ENCODE measurements at places on chromosomes 16 and 17.

DNA sequence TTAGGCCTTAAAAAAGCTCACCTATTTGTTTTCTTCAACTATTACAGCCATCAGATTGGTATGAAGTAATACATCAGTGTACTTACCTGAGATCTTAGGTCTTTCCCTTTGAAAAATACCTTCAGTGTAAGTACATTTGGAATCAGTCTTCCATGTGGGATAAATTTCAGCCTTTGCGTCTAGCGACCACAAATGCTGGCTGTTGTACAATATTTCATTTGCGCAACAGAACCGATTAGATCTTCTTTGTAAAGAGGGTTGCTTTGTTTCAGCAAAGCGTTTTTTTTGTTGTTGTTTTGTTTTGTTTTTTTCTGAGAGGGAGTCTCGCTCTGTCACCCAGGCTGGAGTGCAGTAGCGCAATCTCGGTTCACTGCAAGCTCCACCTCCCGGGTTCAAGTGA lies 394.0 kb downstream of the CPPED1 start:
- DNase-seq, result no peak

- peak; percentile 82 for DNase-seq
These were observed 1.3 kb downstream of the C17orf58 start for GRCh38 chr17:67994817-67995569.

- no peak for DNase-seq
These were observed 2.0 kb upstream of the ORAI3 start for GRCh38 chr16:30946671-30947540.

- no peak for DNase-seq
These were observed 2.9 kb upstream of the MT1M start for GRCh38 chr16:56629531-56629930.

DNA sequence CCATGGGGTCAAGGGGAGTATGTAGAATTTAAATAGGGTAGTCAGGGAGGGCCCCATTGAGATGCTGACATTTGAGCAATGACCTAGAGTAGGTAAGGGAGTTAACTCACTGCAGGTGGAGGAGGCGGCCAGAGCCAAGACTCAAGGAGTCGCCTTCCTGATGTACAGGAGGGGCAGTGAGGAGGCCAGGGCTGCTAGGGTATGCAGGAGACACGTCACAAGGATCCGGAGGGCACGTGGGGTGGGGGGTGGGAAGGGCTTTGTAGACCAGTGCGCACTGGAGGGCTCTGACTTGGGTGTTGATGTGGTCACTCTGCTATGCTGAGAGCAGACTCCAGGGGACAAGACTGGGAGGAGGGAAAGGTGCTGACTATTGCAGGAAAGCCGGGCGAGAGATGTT lies 37.5 kb downstream of the SPECC1 start:
- no peak for DNase-seq

- DNase-seq, result no peak
These were observed 410.0 kb downstream of the MAF start for GRCh38 chr16:79190542-79190941.

DNA sequence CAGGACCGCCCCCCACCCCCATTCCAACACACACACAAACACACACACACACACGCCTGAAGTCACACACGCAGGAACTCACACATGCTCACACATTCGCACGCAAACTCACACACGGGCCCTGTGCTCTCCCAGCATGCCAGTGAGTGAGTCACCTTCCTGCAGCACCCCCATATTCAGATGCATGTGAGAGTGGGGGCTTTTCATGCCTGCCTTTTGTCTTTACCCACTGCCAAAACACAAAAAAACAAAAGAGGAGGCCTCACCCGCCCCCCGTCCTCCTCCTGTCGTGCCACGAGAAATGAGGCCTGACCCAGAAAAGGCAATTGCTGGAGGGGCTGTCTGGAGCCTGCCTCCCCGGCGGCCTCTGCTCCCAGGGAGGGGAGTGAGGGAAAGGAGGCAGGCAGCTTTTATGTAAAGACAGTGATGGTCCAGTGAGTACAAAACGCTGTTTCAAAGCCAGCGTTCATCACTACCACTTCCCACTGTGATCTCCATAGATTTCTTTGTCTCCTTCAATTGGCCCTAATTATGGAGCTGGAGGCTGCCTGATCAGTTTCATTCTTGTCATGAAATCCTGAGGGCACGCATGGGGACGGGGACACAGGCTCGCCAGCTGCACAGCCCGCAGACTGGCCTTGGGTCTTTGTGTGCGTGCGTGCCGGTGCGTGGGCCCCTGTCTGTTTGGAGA lies 29.5 kb upstream of the GSE1 start:
- DNase-seq, result no peak

GRCh38 chr17:78684026-78684425 lies 98.0 kb downstream of the CYTH1 start:
- DNase-seq, result no peak

DNA sequence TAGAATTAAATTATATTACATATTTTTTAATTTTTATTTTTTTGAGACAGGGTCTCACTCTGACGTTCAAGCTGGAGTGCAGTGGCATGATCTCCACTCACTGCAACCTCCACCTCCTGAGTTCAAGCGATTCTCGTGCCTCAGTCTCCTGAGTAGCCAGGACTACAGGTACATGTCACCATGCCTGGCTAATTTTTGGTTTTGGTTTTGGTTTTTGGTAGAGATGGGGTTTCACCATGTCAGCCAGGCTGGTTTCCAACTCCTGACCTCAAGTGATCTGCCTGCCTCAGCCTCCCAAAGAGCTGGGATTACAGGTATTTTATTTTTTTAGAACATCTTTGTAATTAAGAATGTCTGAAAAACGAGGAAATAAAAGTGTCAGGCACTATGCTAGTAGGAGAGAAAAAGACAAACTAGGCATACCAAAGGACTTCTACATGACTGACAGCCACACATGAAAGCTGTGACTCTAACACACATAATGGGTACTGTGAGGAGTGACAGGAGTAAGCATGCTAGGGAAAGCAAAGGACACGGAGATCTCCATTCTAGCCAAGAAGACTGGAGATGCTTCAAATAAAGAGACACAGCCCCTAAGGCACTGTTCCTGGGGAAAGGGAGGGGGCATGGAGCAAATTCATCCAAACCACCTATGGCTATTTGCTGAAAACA lies 7.3 kb downstream of the GNA13 start:
- DNase-seq, result no peak

- peak; percentile 61 for DNase-seq
These were observed 17.5 kb upstream of the TFAP4 start for GRCh38 chr16:4290236-4290830.

GRCh38 chr16:86016201-86016965 lies 117.4 kb downstream of the IRF8 start:
- peak; percentile 70 for DNase-seq

GRCh38 chr16:88593489-88593888 lies 23.3 kb downstream of the ZC3H18 start:
- DNase-seq, result peak; percentile 14

GRCh38 chr17:2940352-2940751 lies 123.1 kb downstream of the OR1D5 start:
- DNase-seq, result peak; percentile 23

DNA sequence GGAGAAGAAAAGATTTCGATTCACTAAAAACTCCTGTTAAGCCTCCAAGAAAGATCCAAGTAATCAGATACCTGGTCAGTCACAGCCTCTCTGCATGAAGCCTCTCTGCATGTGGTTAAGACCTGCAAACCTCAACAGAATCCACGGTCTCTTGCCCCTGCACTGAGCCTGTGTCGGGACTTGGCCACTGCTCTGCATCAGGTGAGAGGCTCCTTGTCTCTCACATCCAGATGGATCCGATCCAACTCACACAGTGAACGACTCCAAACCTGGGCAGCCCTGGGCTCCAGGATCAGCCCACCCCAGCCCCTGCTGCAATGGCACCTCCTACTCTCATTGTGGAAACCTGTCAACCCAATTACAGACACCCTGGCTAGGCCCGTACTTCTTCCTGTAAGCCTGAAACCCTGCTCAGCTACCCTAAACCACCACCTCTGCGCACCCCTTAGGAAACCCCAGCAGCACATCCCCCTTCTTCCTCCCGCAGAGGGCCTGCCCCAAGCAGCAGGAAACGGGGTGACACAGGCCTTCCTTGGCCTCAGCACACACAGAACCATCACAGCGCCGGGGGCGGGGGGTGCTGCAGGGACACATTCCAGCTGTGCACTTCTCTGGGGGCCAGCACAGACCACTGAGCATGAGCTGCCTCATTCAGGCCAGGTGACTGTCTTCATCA lies 129.5 kb downstream of the ANKRD11 start:
- no peak for DNase-seq

- no peak for DNase-seq
These were observed 203.3 kb downstream of the ZNF423 start for GRCh38 chr16:49652456-49653172.

- DNase-seq, result no peak
These were observed 40.6 kb upstream of the XYLT1 start for GRCh38 chr16:17511340-17511739.

Measured in cerebellar cortex (tissue), 1 donor.